ENCODE measurements at places on chromosomes 3 and 15. TPM values are rescaled to one million over a fixed set of nuclear protein-coding genes. Genes with fewer than 3 reads are reported as not detected.

DNA sequence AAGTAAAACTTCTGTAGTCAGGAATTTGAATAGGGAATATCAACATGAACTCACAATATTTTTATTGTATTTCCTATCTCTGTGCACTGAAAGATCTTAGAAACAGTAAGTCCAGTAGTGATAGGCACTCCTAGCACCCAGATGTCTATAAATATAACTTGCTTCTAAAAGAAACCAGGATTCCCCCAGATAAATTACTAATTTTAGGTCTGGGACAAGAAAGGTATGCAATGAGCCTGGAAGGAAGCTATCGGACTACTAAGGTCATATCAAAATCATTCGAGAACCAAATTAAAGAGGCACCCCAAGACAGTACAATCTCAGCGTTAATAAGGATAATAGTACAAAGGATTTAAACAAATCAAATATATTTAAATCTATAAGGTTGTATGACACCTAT, 47.4 kb downstream of the CLDN18 start:
- DNase-seq, result no peak
- H3K27me3 ChIP-seq, result no peaks in the 10 kb centered on the region
- no peaks in the 10 kb centered on the region for H3K36me3 ChIP-seq
- no peak overlapping the region for H3K4me3 ChIP-seq

- no peaks in the 10 kb centered on the region for H3K4me1 ChIP-seq
- no peaks in the 10 kb centered on the region for H3K36me3 ChIP-seq
- no peak overlapping the region for H3K27ac ChIP-seq
- no peak for DNase-seq
These were observed 202.3 kb downstream of the CADPS start for GRCh38 chr3:62672988-62673313.

GRCh38 chr3:127844326-127844942, 22.1 kb upstream of the MGLL start:
- no peak for DNase-seq
- H3K27me3 ChIP-seq, result no peaks in the 10 kb centered on the region
- no peak overlapping the region for H3K27ac ChIP-seq
- H3K4me3 ChIP-seq, result no peak overlapping the region
- H3K4me1 ChIP-seq, result no peaks in the 10 kb centered on the region

GRCh38 chr3:168973897-168974296, 689.6 kb downstream of the MECOM start:
- H3K4me3 ChIP-seq, result no peak overlapping the region
- DNase-seq, result no peak
- no peaks in the 10 kb centered on the region for H3K27me3 ChIP-seq
- H3K27ac ChIP-seq, result no peak overlapping the region
- no peaks in the 10 kb centered on the region for H3K36me3 ChIP-seq

- no peak for DNase-seq
- H3K27me3 ChIP-seq, result peaks cover 27% of the 10 kb centered on the region
- no peak overlapping the region for H3K4me3 ChIP-seq
- H3K27ac ChIP-seq, result no peak overlapping the region
These were observed 6.8 kb upstream of the ADPGK start for GRCh38 chr15:72790302-72790910.

- H3K4me3 ChIP-seq, result no peak overlapping the region
- H3K27me3 ChIP-seq, result 0 out of 2 replicates have a peak, but pooled peaks cover 3% of the 10 kb centered on the region
- no peaks in the 10 kb centered on the region for H3K4me1 ChIP-seq
- no peak overlapping the region for H3K27ac ChIP-seq
- peak; percentile 31 for DNase-seq
These were observed 25.0 kb upstream of the DGKG start for GRCh38 chr3:186386883-186387560.

DNA sequence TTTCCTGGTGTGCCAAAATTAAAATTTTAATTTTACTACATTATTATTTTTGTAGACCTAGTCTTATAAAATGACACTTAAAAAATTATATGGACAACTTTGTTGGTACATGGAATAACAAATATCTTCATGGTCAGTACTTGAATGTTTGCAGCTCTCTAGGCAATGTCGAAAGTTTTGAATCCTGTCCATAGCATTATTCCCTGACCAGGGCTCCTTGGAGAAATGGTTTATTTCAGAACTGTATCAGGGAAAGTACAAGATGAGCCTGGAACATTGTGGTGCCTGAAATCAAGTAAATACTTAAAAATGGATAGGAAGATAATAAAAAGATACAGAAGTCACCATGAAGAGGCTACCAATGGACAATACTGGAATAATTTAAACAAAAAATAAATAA, 47.6 kb downstream of the ALDH1A2 start:
- no peaks in the 10 kb centered on the region for H3K27me3 ChIP-seq
- no peak overlapping the region for H3K27ac ChIP-seq
- no peaks in the 10 kb centered on the region for H3K36me3 ChIP-seq
- no peak for DNase-seq
- peaks cover 5% of the 10 kb centered on the region for H3K4me1 ChIP-seq

DNA sequence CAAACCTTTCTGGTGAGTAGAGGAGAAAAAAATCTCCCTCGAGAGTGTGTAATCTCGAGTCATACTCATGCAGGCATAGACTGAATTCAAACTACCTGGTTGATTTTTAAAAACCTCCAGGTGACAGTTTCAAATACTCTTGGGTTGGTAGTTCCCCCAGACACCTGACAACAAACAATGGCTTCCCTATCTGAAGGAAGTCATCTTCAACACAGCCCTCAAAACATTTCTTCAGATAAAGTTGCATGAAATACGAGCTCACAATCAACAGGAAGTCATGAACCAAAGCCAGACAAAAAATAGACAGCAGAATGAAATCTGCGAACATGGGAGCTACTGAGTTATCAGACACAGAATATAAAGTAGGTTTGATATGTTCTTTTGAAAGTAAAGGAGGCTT, 112.8 kb downstream of the ST8SIA2 start:
- no peak overlapping the region for H3K27ac ChIP-seq
- no peaks in the 10 kb centered on the region for H3K36me3 ChIP-seq
- H3K4me3 ChIP-seq, result no peak overlapping the region
- no peaks in the 10 kb centered on the region for H3K4me1 ChIP-seq
- peaks cover 34% of the 10 kb centered on the region for H3K27me3 ChIP-seq

DNA sequence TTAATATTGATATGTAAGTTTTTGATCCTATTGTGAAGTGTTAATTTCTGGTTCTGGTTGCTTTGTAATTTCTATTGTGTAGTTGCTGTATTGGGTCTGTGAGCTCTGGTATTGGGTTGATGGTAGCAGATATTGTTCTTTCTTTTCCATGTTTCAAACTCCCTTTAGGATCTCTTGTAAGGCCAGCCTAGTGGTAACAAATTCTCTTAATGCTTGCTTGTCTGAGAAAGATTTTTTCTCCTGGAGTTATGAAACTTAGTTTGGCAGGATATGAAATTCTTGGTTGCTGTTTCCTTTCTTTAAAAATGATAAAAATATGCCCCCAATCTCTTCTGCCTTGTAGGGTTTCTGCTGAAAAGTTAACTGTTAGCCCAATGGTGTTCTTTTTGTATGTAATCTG, 268.6 kb upstream of the PLSCR5 start:
- no peaks in the 10 kb centered on the region for H3K4me1 ChIP-seq
- peaks cover 22% of the 10 kb centered on the region for H3K27me3 ChIP-seq
- no peak overlapping the region for H3K4me3 ChIP-seq

- H3K4me3 ChIP-seq, result no peak overlapping the region
- no peaks in the 10 kb centered on the region for H3K4me1 ChIP-seq
- DNase-seq, result no peak
- H3K36me3 ChIP-seq, result no peaks in the 10 kb centered on the region
These were observed 12.5 kb downstream of the GASK1A start for GRCh38 chr3:42991341-42992315.

DNA sequence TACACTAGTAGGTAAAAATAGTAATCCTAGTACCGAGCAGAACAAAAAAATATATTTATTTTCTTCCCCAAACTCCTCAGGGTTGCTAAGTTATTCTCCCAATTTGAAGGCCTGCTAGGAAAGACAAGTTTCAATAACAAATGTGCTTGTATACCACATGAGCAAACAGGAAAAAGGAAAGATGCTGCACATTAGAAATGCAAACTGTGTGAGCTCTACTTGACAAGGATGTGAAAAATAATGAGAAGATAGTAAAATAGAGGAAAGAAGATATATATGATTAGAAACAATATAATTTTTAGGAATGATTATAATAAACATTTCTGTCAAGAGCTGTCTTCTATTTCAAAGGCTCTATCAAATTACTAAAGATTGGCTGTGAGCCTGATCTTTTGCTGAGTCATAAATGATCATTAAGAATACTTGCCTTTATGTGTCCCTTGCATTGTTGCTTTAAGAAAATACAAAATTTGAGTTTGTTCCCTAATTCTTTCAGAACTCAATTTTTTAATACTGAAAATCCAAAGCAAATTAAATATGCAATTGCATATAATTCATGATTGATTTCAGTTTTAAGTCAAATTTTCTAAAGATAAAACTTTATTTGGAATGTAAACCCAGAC, 174.2 kb downstream of the NEK10 start:
- H3K36me3 ChIP-seq, result no peaks in the 10 kb centered on the region
- DNase-seq, result peak; percentile 18
- peaks cover 7% of the 10 kb centered on the region for H3K4me1 ChIP-seq
- H3K27me3 ChIP-seq, result no peaks in the 10 kb centered on the region

GRCh38 chr15:29749365-29750086, 72.7 kb downstream of the TJP1 start:
- no peaks in the 10 kb centered on the region for H3K4me1 ChIP-seq
- peaks cover 18% of the 10 kb centered on the region for H3K36me3 ChIP-seq
- no peak overlapping the region for H3K4me3 ChIP-seq
- H3K27ac ChIP-seq, result no peak overlapping the region
- DNase-seq, result no peak
- no peaks in the 10 kb centered on the region for H3K27me3 ChIP-seq

DNA sequence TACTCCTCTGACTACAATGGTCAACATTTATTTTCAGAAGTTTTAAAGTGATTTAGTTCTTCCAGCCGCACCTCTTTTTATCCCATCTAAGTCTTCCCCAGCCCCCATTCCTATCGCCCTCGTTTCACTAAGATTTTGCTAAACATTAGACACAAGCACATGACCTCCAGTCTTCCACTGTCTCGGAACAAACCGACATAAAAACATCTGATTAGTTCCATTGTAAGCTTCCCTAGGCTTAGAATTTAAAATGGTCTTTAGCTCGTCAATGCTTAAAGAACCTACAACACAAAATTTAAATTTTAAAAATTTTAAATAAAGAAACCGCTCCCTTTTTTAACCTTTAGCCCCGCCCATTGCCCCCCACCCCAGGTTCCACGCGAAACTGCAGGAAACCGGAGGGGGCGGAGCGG, 284 bp upstream of the TSC22D2 start:
- DNase-seq, result peak; percentile 64
- peak overlapping the region; percentile 87 for H3K4me3 ChIP-seq
- peaks cover 13% of the 10 kb centered on the region for H3K36me3 ChIP-seq
- peak overlapping the region; percentile 91 for H3K27ac ChIP-seq

DNA sequence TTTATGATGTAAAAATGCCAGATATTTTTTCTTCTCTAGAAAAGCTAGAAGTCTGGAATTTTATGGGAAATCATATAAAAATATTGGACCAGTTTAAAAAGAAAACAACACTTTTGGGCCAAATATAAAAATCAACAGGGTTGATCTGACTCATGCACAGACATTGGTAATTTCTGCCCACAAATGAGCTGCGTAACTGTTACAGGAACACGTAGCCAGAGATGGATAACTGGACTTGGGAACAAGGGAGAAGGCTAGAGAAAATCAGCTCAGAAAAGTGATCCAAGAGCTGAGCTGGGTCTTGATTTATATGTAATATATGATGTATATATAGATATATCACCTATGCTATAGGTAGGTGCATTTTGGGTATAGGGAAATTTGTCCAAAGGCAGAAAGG, 36.8 kb upstream of the NAALADL2 start:
- DNase-seq, result no peak
- H3K4me3 ChIP-seq, result no peak overlapping the region
- H3K36me3 ChIP-seq, result no peaks in the 10 kb centered on the region
- no peaks in the 10 kb centered on the region for H3K27me3 ChIP-seq
- H3K27ac ChIP-seq, result no peak overlapping the region

DNA sequence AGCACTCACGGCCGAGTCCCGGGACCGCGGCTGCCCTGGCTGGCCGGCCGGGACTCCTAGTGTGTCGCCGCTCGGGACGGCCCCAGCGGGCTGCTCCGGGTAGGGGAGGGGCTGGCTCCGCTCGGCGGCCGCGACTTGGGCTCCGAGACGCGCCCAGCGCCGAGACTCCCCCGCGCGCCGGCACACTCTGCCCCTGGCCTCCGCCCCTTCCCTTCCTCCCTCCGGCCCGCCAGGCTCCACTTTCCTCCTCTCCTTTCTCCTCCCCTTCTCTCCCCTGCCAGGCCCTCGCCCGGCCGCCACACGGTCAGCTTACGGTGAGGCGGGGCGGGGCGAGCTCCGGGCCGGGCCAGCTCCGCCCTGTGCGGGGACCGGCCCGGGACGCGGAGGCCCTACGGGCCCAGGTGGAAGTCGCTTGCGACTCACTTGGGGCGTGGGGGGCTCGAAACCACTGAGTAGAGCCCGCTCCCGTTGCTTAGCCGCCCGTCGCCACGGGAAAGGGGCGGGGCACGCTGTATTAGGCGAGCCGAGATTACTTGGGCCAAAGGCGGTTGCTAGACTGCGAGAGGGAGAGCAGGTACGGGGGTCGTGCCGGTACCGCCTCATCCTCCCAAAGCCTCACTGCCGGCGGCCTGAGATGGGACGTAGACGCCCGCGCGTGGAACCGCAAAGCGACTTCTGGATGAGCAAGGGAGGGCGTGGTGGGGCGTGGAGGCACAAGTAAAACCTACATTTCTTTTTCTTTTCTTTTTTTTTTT, at the start of gene ITGB5:
TSS of gene ITGB5 (minus strand) at position 189 of the 755 bp plus-strand sequence. CDS start 365 bp downstream, outside the sequence.
- peak within 1 kb of the TSS; percentile 83 for H3K4me3 ChIP-seq
- peak within 1 kb of the TSS; percentile 50 for H3K27ac ChIP-seq
- DNase-seq, result peak; percentile 70
- H3K36me3 ChIP-seq, result no peaks in the 10 kb centered on the region

DNA sequence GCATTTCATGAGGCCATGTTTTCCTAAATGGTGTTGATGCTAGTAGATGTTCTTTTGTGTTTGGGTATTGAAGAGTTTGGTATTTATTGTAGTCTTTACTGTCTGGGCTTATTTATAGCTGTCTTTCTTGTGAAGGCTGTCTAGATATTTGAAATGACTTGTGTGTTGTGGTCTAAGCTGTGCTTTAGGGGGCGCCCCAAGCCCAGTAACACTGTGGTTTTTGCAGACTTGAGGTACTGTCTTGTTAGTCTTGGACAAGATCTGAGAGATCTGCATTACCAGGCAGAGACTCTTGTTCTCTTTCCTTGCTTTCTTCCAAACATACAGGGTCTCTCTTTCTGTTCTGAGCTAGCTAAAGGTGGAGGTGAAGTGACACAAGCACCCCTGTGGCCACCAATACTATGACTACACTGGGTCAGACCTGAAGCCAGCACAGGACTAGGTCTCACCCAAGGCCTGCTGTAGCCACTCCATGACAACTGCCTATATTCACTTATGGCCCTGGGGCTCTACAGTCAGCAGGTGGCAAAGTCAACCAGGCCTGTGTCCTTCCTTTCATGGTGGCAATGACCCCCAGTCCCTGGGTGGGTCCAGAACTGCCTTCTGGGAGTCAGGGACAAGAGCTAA, 152.1 kb upstream of the TBC1D5 start:
- no peak overlapping the region for H3K27ac ChIP-seq
- peaks cover 13% of the 10 kb centered on the region for H3K4me1 ChIP-seq
- peak; percentile 73 for DNase-seq
- H3K27me3 ChIP-seq, result no peaks in the 10 kb centered on the region
- no peak overlapping the region for H3K4me3 ChIP-seq

MCTP2 gene
- 6.2 TPM for total RNA-seq

CHAC1 gene
- total RNA-seq, result 13.3 TPM
